ENCODE measurements at places on chromosomes 4 and X.

DNA sequence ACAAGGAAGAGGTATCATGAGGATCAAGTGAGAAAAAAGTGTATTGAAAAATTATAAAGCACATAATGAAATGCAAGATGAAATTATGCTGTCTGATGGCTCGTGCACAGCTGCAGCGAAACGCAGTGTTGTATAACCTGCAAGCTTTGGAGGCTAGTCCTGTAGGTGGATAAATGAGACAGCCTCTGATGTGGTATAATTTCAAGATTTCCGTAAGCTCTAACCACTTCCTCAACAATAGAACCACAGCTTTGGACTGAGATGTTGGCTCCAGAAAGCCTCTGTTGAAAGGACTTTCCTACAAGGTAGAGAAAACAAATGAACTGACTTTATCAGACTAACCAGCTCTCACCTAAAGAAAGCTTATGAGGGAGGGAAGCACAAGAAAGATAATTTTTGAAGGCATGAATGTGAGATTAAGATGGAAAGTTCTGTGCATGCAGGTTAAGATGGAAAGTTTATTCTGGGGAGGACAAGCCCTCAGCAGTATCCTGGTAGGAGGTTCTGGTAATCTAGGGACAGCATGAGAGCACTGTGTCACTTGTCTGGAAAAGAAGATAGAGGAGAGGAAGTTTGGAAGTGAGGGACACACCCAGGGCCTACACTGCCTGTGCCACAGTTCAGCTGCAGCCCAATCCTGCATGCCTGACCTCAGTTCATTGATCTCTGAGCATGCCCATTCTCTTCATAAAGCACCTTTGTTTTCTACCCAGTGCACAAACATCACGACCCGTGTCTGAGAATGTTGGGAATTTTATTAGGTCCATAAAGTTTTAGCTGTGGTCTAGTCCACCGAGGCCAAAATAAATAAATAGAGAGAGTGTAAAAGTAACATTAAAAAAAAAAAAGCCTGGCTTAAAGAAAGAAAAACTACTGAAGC is 161.5 kb upstream of the SFRP2 start:
- no peaks in the 10 kb centered on the region for H3K36me3 ChIP-seq
- no peaks in the 10 kb centered on the region for H3K27me3 ChIP-seq
- H3K27ac ChIP-seq = no peak overlapping the region

GRCh38 chr4:185874516-185875230 is 62.7 kb upstream of the SORBS2 start:
- H3K4me1 ChIP-seq = no peaks in the 10 kb centered on the region
- no peaks in the 10 kb centered on the region for H3K27me3 ChIP-seq
- H3K27ac ChIP-seq = no peak overlapping the region
- H3K4me3 ChIP-seq = no peak overlapping the region
- DNase-seq = no peak
- H3K36me3 ChIP-seq = no peaks in the 10 kb centered on the region

- H3K4me1 ChIP-seq = no peaks in the 10 kb centered on the region
- no peak for DNase-seq
- no peaks in the 10 kb centered on the region for H3K27me3 ChIP-seq
- no peak overlapping the region for H3K4me3 ChIP-seq
- no peaks in the 10 kb centered on the region for H3K36me3 ChIP-seq
Observed at GRCh38 chrX:13700380-13700779, 11.5 kb downstream of the RAB9A start.

DNA sequence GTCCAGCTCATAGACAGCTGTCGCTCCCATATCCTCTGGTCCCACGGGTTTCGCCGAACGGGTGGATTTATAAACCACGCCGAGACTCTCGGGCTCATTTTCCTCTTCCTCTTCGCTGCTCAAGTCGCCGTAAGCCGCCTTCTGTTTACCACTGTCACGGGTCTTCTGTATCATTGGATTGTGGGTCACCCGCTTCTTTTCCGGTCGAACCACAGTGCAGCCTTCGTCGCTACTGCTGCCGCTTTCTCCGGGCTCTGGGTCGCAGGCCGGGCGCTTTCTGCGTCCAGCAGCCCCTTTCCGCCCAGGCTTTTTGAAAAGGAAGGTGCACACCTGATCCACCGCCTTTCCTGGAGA is 311 bp downstream of the RNF113A start:
- DNase-seq = no peak
- peaks cover 7% of the 10 kb centered on the region for H3K4me1 ChIP-seq
- no peaks in the 10 kb centered on the region for H3K27me3 ChIP-seq
- H3K4me3 ChIP-seq = peak overlapping the region; percentile 68
- no peaks in the 10 kb centered on the region for H3K36me3 ChIP-seq

DNA sequence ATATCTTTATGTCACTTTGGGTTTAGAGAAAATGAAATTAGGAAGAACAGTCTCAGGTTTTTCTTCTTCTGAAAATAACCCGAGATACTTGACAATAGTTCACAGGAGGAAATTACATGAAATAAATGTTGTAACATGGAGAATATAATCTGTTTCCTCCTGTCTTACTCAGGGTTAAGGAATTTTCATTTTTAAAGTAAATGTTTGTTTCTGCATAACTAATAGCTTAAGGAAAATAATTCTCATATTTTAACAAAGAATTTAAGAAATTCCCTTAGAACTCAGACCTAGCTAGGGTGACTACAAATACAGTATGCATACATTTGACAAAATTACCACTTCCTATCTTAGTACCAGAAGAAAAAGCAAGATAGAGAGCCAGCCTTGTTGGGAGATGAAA is 17.2 kb upstream of the SPRY1 start:
- H3K27me3 ChIP-seq = no peaks in the 10 kb centered on the region
- H3K36me3 ChIP-seq = no peaks in the 10 kb centered on the region
- H3K27ac ChIP-seq = no peak overlapping the region

- H3K4me1 ChIP-seq = no peaks in the 10 kb centered on the region
- H3K27ac ChIP-seq = no peak overlapping the region
- no peaks in the 10 kb centered on the region for H3K36me3 ChIP-seq
- no peak for DNase-seq
- no peak overlapping the region for H3K4me3 ChIP-seq
Observed at GRCh38 chrX:153776611-153777045, 4.2 kb upstream of the SRPK3 start.

DNA sequence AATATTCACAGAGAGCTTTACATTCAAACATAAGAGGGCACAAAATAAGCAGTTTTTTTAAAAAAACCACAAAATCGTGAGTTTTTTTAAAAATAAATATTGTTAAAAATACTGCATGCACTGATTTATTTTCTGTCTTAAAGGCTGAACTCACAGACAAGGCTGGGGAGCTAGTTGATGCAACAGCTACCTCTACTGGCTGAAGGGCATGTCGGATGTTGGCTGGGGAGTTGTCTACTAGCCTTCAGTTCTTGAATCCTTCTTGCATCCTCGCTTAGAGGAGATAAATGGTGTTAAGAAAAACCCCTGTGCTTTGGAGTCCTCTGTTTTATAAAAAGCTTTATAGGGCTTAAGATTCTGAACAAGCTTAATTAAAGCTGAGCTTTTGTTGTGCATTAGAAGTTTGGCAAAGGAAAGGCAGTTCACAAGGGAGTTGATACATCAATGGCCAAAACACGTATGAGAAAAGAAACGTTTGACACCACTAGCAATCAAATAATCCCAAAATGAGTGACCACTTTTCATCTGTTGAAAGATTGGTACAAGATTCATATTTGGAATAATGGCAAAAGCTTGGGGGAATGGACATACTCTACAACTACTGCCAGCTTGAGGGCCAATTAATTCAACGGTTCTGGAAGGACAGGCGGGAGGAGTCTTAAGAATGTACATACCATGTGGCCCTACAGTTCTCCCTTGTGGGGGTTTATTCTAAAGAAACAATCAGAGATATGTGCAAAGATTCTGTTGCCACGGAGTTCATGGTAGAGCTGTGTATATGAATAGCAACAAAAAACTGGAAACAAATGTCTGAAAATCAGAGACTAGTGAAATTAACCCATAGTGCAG is 94.7 kb downstream of the SEL1L3 start:
- H3K4me3 ChIP-seq = no peak overlapping the region
- no peaks in the 10 kb centered on the region for H3K4me1 ChIP-seq
- no peaks in the 10 kb centered on the region for H3K27me3 ChIP-seq
- H3K27ac ChIP-seq = no peak overlapping the region
- DNase-seq = no peak
- H3K36me3 ChIP-seq = peaks cover 34% of the 10 kb centered on the region

DNA sequence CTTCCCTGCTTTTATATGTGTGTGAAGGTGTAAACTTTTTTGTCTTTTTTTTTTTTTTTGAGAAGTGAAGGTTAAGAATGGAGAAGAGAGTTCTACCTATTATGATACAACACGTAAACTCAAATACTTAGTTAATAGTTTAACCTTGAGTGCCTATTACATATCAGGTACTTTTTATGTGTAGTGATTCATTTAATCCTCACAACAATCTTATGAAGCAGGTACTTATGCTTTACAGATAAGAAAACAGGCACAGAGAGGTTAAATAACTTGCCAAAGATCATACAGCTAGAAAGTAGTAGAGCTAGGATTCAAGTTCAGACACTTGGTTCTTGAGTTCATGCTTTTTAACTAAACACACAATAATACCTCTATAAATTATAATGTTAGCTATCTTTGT is 107.4 kb downstream of the THOC2 start:
- DNase-seq = no peak
- no peaks in the 10 kb centered on the region for H3K27me3 ChIP-seq
- H3K4me3 ChIP-seq = no peak overlapping the region
- no peaks in the 10 kb centered on the region for H3K4me1 ChIP-seq
- H3K36me3 ChIP-seq = peaks cover 34% of the 10 kb centered on the region
